Bone marrow (tissue), 2 donors: ENCODE measurements at places on chromosomes 11 and 22.
A peak's percentile ranks its signal among the peaks of the same experiment; 100 is the strongest.

DNA sequence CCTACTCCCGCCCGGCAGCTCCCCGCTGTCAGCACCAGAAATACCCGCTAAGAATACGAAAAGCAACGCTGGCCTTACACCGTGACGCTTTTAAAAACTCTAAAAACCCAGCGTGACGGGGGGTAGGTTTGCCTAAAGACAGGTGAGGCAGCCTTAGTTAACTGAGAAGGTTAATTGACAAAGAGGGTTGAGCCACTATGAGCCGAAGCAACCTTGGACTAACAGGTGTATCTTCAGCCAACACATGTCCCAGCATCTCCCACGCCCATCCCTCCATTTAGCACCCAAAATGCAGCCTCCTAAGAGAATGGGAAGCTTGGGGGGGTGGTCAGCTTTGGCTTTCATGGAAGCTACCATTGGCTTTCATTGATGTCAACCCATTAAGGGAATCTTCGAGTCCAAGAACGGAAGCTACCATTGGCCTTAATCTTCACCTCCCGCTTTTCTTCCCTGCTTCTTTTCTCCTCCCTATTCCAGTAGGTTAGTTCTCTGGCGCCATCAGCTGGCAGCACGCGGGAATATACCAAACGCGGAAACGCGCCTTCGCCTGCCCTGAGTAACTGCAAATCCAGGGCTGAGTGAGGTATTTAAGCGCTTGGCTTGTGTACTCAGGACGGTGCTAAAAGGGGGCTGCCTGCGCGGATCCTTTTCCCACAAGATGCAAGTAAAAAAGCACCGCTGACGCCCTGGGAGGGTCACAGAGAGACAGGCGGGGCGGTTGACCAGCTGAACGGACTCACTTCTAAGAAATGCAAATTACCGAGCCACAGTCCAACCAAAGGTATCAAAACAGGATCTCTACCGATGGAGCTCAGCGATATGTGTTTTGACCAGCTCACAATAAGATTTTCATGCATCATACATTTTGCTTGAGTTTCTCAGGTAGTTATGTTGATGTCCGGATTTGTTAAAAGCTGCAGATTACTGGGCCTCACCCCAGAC lies 38.5 kb upstream of the GLYATL1 start:
- peak; percentile 35 for DNase-seq

DNA sequence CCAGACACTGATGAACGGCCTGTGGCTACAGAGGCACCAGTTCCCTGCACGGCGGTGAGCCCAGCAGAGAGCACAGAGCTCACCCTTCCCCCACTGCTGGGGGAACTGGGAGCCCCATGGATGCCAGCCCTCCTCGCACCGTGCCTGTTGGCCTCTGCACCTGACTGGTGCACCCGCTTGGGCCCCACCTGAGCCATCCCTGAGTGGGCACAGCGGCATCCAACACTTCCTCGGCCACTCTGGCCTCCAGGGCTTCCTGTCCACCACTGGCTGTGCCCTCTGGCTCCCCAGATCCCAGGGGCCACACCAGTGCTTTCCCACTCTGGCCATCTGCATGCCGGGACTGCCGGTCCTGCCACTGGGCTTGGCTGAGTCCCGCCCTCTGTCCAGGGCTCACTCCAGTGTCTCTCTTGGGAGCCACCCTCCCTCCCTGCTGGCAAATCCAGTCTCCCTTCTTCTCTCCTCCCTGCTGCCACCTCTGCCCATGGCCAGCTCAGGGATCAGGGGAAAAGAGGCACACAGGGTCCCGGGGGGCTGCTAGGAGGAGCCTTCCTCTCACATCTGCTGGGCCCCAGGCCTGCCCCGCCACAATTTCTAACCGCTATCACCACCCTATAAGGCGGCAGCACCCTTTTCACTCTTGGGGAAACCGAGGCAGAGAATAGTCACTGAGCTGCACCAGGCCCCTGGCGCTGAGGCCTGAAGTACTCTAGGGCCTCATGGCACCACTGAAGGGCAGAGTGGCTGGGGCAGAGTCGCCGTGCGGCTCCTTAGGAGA lies 33.0 kb downstream of the GNB1L start:
- no peak for DNase-seq

GRCh38 chr11:1942558-1943260 lies 4.4 kb upstream of the MRPL23 start:
- DNase-seq: no peak

- no peak for DNase-seq
Observed at GRCh38 chr11:112398798-112399478, 138.3 kb upstream of the PLET1 start.

DNA sequence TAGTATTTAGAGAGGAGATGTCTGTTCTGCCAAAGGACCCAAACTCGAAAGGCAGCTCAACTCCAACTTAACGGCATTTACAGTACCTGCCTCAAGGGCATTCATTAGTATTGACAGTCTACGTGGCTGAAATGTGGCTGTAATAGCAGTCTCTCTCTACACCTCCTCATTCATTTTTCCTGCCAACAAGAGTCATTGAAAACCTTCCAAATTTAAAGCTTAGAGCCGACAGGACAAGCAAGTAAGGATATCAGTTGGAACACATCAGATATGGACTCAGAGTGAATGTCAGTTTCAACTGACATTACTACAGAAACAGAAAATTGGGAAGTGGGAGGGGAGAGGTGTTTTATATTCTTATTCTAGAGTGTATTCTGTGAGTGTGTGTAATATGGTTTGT lies 253.1 kb downstream of the CADM1 start:
- DNase-seq: no peak

- no peak for DNase-seq
Observed at GRCh38 chr11:44733877-44734276, 7.1 kb downstream of the TSPAN18 start.

- no peak for DNase-seq
Observed at GRCh38 chr11:117054382-117054781, 43.8 kb downstream of the SIK3 start.

DNA sequence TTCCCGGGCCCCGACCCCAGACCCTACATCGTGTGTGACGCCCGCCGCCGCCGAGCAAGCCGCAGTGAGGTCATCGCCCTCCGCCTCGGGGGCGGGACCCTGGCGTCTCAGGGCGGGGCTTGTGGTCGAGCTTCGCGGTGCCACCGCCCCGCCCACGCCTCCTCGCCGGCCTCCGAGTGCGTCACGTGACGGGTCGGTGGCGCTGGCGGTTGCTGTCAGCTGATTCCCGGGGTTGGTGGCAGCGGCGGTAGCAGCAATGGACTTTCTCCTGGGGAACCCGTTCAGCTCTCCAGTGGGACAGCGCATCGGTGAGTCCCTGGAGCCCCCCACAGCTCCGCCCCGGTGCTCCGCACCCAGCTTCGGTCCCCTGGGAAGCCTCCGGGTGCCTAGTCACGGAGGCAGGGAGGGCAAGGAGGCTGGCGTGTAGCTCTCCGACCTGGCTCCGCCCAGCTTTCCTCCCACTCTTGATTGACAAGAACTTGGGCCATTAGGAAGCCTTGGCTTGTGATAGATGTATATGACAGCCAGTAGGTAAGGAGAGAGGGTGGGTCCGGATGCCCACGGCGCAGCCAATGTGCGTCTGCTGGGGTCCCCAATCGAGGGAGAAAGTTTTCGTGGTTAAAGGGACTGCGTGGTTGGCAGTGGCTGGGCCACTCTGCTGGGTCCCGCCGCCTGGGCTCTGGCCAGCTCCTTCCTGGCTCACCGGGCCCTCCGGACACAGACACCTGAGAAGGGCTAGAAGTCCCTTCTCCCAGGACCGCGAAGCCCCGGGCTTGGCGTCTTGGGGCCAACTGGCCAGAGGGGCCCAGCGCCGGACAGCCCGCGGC lies at the start of gene TOM1:
Gene TOM1 (plus strand): TSS at position 222 of the 827 bp plus-strand sequence. CDS start 35 bp downstream, at position 257.
- DNase-seq: peak; percentile 94
